ENCODE measurements at places on chromosomes 1 and 21. TPM values are rescaled to one million over a fixed set of nuclear protein-coding genes. Genes with fewer than 3 reads are reported as not detected.

WDR64 gene
- total RNA-seq = not detected

RHD gene
- not detected for total RNA-seq

PPT1 gene
- total RNA-seq = 29.7 TPM

UBE2U gene
- not detected for total RNA-seq

KCND3 gene
- 0.36 TPM for total RNA-seq

SELE gene
- not detected for total RNA-seq

HSPB7 gene
- not detected for total RNA-seq

SH3BGRL3 gene
- total RNA-seq = 26.5 TPM

COL9A2 gene
- 0.71 TPM for total RNA-seq

All from nasal cavity respiratory epithelium epithelial cell of viscerocranial mucosa (primary cell).